ENCODE measurements at places on chromosomes 16 and 17.

GRCh38 chr17:16569358-16569712 lies 331 bp upstream of the ZNF287 start:
- no peak for DNase-seq

GRCh38 chr17:42548993-42549755 lies 3.5 kb upstream of the HSD17B1 start:
- no peak for DNase-seq

GRCh38 chr17:29294580-29294900 lies 592 bp upstream of the NUFIP2 start:
- DNase-seq, result no peak

GRCh38 chr17:79000396-79001189 lies 9.0 kb downstream of the CANT1 start:
- no peak for DNase-seq

GRCh38 chr17:79732804-79733691 lies 2.3 kb downstream of the ENPP7 start:
- no peak for DNase-seq

- no peak for DNase-seq
These were observed 175.7 kb upstream of the GSE1 start for GRCh38 chr16:85437166-85438052.

DNA sequence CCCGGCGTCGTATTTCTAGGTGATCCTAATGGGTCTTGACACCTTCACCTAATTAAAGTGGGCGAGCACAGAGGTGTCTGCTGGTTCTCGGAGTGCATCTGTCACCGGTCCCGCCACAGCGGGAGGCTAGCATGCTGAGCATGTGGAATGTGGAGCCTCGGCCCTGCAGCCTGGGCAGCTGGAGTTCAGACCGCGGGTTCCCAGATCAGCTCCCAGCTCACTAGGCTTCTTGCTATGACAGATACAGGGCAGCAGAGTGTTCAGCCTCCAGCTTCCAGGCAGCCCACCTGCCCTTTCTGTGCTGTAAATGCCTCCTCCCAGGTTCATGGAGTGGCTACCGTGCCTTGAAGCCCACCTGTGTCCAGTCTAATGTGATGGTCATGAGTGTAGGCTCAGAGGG lies 166.7 kb downstream of the CPPED1 start:
- DNase-seq, result no peak

GRCh38 chr16:57204675-57205074 lies 18.5 kb downstream of the RSPRY1 start:
- no peak for DNase-seq

GRCh38 chr17:82116246-82116645 lies 18.2 kb upstream of the FASN start:
- no peak for DNase-seq

GRCh38 chr17:81049973-81050551 lies 15.1 kb downstream of the BAIAP2 start:
- no peak for DNase-seq

- no peak for DNase-seq
These were observed 11.4 kb downstream of the NOS2 start for GRCh38 chr17:27788919-27789318.

All from fibroblast of skin of left biceps (primary cell).